ENCODE measurements at places on chromosomes 3 and 15.

DNA sequence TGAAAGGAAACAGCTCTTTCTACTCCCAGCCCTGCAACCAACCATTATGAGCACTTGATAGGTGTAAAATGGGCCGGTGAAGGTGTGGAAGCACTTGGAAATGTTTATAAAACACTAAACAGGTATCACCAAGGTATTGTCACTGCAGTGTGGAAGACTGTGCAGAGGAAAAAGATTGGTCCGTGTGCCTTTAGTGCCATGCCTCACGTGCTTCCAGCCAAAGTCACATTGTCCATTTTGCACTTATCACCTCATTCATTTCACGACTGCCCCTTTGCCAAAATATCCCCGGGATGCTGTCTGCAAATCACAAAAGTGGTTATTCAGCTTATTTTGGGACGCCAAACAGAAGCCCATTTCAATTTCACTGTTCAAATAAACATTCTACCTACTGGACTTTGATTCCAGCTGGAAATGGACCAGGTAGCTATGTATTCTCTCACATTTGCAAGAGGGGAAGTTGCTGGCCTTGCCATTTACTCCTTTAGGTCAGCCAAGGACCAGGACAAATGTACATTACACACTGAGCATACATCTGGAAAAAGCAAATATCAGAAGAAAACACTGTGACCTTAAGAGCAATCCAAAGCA, 58.4 kb downstream of the ARRDC4 start:
- no peak for DNase-seq

- DNase-seq = no peak
Observed at GRCh38 chr3:168325684-168326083, 230.0 kb upstream of the GOLIM4 start.

- DNase-seq = no peak
Observed at GRCh38 chr3:127161236-127161635, 31.7 kb upstream of the PRR23E start.

- DNase-seq = no peak
Observed at GRCh38 chr3:59992578-59992977, 942.8 kb upstream of the CFAP20DC start.

GRCh38 chr3:29481249-29481648, 200.4 kb downstream of the RBMS3 start:
- no peak for DNase-seq

- no peak for DNase-seq
Observed at GRCh38 chr15:52653431-52653964, 25.7 kb downstream of the ATOSA start.

DNA sequence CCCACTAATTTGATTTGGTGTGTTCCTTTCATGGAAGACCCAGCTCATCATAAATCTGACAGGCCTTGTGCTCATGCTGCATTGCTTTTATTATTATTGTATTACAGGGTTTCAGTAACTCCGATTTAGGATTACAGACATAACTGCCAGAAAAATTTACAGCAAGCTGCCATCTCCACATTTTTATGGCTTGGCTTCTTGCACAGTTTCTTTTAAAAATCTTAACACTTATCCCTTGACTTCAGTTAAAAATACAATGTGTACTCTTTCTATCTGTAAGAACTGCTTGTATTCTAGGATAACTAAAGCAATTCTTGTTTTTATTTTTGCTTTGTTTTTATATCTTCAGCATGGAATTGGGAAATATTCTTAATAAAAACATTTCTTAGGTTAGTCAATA, 612.2 kb downstream of the DIPK2A start:
- no peak for DNase-seq

DNA sequence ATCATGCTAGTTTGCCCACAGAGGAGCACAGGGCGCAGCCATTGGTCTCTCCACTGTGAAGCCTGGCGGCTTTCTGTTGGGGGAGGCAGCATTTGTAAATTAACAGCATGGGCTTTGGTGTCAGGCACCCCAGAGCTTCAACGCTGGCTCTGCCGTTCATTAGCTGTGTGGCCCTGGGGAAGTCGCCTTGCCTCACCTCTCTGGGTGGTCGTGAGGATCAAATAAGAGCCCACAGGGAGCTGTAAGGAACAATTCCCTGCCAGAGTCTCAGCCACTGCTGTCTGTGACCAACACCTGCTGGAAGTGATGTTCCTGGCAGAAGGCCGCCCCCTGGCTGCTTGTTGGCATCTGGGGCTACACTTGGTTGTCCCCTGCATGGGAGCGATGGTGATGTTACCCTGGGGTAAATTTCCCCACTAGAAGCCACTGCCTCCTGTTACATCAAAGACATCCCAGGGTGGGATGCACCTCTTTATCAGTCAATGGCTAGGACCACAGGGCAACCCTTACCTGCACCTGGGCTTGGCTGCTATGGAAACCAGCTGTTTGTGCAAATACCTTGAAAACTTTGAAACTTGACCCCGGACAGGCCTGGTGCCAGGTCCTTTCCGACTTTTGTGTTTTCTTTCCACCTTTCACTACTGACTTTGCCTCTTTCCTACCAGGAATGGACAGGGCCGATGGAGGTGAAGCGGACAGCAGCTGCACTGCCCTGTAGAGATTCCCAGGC, 36.9 kb downstream of the DNASE1L3 start:
- DNase-seq = no peak

DNA sequence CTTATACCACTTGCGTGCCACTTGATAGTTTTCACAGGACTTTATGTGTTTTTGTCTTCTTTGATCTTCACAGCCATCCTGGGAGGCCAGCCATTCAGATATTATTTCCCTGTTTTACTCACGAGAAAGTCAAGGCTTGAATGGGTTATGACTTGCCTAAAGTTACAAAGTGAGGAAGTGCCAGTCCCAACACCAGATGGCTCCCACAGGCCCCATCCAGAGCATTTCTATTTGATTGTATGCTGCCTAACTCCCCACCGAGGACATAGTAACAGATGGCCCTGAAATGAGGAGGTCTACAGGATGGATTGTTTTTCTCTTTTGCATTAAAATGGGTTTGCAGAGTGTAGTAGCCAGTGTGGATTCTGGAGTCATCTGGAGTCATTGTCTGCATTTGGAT, 74.5 kb downstream of the SPTSSB start:
- no peak for DNase-seq

Measured in activated CD8-positive, alpha-beta memory T cell treated with anti-CD3 and anti-CD28 coated beads for 1 hour (primary cell).